ENCODE measurements at places on chromosomes 11 and 22.

- peak; percentile 99 for DNase-seq
Observed at GRCh38 chr22:46335201-46336118, at the start of gene TRMU. Gene TRMU (plus strand): TSS chr22:46335714. CDS start chr22:46335765, 51 bp downstream.

- DNase-seq = peak; percentile 81
Observed at GRCh38 chr11:9506489-9507276, 45.9 kb downstream of the ZNF143 start.

DNA sequence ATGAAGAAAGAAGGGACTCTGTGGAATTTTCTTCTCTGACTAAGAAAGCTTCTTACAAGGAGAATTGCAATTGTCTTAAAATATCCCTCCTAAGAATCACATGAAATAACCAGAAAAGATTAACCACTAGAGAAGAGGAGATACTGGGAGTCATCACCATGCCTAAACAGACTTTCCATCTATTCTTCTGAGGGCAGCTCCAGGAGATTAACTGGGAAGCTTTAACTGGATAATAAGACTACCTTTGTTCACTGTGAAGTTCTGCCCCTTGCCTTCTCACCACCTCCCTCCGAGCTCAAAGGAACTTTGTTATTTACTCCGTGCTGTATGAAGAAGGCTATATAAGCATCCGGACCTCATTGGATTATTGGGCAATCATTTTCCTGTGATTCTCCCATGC lies 24.5 kb upstream of the MMP7 start:
- no peak for DNase-seq

GRCh38 chr22:48811885-48812284 lies 1015.8 kb downstream of the BRD1 start:
- DNase-seq = no peak

DNA sequence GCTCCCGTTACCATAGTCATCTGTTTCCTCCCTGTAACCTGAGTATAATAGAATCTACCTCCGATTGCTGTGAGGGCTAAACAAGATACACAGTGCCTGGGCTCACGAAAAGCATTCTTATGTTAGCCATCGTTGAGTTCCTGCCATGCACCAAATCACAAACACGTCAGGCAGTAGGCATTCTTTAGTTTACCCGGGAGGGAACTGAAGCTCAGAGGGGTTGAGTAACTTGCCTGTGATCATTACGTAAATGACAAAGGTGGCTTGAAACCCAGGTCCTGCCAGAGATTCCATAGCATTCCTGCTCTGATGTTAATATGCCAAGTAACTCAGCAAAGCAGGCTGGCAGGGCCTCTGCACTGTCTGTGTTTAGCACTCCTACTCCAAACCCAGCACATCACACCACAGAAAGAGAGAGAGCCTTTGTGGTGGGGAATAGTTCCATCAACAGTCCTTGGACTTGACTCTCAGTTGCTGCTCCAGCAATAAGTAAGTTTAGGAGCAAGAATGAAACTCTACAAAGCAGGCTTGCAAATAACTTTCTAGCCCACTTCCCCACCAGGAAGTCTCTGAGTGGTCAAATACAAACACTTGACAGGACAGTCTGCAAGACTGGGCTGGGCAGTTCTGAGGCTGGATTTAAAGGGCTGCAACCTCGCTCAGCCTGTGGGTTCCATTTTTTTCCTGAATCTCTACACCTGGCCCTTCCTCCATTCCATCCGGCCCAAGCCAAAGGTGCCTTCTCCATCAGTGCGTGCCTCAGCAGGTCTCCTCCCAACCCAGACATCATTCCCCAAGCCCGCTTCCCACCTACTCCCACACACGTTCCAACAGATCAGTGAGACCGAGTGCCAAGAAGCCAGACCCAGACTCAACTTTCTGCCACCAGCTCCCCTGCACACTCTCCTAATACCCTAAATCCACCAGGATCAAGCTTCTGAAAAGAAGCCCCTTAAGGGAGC lies 1.1 kb downstream of the SCN2B start:
- peak; percentile 36 for DNase-seq

- DNase-seq = no peak
Observed at GRCh38 chr11:67076202-67076601, 19.6 kb downstream of the RHOD start.

DNA sequence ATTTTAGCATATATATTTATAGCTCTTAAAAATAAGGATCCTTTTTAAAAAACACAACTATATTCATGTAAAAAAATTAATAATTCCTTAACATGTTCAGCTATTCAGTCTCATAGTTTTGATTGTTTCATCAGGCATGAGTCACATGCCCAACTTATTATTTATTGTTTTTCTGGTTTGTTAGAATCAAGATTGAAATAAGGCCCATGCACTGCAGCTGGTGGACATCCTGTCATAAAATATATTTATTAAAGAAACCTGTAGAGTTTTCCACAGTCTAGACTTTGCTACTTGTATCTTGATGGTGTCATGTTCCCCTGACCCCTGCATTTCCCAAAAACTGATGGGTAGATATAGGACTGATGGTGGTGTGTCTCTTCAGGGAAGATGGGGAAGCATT lies 77.4 kb downstream of the PARVA start:
- no peak for DNase-seq

GRCh38 chr11:62880231-62880802 lies 379 bp upstream of the SLC3A2 start:
- DNase-seq = peak; percentile 89

- DNase-seq = no peak
Observed at GRCh38 chr11:3161720-3162409, 3.2 kb downstream of the OSBPL5 start.

DNA sequence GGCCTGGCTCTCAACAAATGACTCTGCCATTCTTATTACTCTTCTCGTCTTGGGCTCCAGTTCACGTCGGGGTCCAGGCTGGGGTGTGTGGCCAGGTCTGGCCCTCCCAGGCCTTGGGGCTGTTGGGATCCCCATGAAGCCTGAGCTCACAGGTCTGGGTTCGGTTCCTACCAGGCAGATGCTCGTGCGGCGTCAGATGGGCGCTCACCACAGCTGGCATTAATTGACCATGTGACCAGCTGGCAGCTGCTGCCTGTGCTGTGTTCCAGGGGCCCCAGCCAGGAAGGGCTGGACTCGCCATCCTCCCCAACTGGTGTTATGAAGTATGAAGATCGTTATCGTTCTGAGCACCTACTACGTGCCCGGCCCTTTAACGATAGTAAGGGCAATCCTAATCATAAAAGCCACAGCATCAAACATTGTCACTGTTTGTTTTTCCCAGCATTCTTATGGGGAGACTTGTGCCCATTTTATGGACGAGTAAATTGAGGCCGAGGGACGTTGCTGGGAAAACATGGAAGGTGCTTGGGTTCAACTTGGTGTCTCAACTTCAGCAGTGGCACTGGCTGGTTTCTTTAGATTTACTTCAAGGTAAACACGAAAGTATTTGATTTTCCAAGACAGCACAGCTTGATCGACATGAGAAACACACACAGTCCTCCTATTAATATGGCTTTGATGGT lies 26.8 kb upstream of the CACNG2 start:
- no peak for DNase-seq

DNA sequence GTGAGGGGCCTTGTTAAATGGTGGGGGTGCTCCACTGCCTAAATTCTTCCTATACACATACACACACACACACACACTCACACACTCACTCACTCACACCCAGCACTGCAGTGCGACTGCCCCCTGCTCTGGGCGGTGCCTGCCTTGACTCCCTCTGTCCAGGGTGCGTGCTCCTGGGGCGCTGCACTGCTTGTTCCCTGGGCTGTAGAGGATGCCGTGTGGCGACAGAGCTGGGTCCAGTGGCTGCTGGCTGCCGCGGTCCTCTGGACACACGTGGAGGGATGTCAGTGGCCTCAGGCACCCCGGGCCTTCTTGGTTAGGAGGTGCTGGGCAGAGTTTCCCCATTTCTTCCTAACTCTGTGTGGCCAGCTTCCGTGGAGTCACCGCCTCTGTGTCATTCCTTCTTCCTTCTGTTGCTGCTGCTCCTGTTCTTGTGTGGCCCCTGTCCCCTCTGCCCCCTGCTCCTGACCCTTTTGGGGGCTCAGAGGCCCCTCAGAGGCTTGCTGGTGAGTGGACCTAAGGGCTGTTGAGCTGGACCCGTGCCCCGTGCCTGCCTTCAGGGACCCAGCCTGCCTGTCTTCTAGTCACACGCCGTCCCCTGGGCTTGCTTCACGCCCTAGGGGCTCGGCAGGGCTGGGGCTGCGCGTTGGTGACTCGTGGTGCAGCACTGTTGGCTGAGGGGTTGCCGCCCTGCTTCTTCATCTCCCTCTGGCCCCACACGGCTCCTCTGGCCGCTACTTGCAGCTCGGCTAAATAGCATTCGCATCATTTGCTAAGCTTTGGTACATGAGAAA lies 147.0 kb downstream of the TBC1D22A start:
- DNase-seq = no peak

DNA sequence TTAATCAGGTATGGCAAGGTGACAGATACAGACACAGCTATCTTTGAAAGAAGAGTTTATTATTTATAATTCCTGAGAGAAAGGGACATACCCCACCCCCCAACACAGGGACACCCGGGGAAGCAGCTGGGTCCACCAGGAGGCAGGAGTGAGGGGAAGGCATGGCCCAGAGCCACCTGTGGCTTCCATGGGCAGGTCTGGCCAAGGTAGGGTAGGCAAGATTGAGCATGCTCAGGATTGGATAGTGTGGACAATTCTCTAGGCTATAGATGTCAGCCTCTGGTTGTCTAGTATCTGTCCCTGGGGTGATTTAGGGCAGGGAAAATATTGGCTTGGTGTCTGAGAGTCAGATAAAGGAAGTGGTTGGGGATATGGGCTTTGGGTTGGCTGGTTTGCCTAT lies 27.5 kb upstream of the SMIM35 start:
- no peak for DNase-seq

All from AG20443 (cell line).